ENCODE measurements at places on chromosomes 2 and 18.
A peak's percentile ranks its signal among the peaks of the same experiment; 100 is the strongest.

GRCh38 chr18:27661320-27662018 is 476.4 kb upstream of the CHST9 start:
- peak; percentile 20 for DNase-seq

- no peak for DNase-seq
Observed at GRCh38 chr2:31312898-31313297, 78.9 kb downstream of the EHD3 start.

GRCh38 chr2:157264099-157264498 is 6.6 kb downstream of the GALNT5 start:
- DNase-seq = no peak

DNA sequence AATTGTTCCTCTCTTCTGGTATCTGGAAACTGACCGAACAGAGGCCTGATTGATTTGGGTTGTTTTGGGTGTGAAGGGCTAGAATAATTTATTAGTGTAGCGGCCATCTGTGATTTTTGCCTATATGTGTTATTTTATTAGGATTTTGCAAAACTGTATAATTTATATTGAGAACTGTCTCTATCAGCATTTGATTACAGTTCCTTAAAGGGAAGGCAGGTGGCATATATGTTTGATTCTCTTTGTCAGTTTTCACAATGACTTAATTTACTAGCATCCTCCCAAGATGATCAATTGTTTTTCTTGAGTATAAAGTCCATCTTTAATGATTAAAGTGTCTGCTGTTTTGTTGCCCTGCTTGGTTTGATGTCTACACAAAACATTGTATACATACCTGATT is 4.5 kb downstream of the NBEAL1 start:
- DNase-seq = no peak

DNA sequence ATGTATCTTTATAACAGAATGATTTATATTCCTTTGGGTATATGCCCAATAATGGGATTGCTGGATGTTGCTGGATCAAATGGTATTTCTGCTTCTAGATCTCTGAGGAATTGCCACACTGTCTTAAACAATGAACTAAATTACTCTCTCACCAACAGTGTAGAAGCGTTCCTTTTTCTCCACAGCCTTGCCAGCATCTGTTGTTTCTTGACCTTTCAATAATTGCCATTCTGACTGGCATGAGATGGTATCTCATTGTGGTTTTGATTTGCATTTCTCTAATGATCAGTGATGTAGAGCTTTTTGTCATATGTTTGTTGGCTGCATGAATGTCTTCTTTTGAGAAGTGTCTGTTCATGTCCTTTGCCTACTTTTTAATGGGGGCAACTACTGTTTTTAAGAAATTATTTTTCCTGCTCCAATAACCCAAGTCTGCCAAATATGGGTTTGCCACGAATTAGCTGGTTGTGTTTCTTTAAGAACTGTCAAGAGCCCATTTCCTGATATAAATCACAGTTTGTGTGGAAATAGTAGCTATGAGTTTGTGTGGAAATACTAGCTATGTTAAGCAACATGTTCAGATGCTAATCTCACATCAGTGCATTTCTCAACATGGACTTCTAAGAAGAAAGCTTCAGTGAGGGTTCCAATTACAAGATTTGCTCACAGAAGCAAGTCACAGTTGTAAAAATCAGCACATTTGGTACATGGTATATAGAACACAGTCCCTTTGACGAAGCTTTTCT is 259.4 kb downstream of the ANAPC1 start:
- no peak for DNase-seq

DNA sequence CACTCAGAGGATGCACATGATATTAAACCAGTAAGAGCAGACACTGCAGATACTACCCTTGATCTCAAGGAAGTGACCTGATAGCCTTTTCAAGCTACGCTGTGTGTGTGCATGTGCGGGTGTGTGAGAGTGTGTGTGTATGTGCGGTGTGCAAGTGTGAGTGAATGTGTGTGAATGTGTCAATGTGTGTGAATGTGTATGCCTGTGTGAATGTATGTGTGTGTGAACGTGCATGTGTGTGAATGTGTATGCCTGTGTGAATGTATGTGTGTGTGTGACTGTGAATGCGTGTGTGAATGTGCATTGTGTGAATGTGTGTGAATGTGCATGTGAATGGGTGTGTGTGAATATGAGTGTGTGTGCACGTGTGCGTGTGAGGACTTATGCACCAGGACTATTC is 53.8 kb downstream of the KCNG2 start:
- DNase-seq = no peak

DNA sequence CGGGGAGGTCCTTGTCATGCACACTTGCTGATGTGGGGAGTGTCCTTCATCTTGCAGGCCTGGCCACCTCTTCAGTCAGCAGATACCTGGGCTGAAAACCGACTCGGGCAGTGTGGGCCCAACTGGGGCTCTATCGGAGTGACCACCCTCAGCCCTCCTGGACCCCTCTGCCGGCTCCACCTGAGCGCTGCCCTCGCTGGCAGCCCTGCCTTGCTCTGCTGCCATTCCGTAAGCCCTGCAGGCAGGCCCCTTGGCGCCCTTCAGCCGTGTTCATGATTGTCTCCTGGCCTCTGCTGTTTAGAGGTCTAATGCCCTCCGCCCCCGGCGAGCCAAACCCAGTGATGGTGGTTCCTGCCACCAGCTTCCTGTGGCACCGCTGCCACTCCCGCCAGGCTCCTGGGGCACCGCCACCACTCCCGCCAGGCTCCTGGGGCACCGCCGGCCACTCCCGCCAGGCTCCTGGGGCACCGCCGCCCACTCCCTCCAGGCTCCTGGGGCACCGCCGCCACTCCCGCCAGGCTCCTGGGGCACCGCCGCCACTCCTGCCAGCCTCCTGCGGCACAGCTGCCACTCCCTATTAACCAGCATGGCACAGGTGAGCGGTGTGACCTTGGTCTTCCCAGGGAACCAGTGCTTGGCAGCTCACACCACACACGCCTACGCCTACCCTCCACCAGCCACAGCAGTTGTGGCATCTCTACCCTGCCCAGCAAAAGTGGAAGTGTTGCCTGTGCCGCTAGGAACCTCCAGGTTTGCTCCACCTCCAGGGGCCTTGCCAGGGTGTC is 15.9 kb downstream of the CAPN10 start:
- no peak for DNase-seq

Data from midbrain (tissue), 1 donor.